ENCODE measurements at places on chromosomes 12 and 14.
A peak's percentile ranks its signal among the peaks of the same experiment; 100 is the strongest.

DNA sequence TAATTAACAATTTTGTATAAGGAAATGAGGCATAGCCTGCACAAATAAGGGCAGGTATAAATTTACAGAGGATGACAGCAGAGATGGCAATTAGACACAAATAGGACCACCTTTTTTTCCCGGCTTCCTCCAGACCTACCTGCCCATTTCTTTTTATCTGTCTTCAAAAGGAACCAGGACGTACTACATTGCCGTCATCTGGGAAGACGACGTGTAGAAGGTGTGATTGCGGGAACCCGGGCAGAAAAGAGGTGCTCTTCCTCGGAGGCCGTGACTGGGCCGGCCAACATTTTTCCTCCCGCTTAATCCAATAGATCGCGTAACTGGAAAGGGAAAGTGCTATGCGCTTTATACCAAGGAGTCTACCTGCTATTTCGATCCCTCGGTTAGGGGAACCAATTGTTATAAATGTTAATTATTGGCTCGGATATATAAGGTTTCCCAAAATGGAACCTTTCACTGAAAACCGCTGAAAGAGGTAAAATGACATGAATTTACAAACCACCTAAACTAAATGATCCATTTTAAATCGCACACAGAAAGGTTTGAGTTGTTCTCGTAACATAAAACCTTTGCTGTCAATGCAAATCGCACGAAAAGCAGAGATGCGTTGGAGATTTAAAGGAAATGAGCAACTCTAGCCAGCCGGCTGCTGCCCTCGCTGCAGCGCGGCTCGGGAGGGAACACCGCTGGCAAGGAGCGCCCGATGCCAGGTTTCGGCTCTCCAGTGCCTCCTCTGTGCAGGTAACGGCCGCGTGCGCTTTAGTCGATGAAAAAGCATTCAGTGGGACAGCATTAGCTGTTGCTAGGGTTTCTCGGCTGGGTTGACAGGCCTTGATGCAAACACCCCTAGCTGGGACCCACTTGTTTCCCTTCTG is 2.8 kb upstream of the SIX1 start:
- peak; percentile 1 for DNase-seq

GRCh38 chr12:43294916-43295315 is 257.1 kb downstream of the ADAMTS20 start:
- DNase-seq = no peak

GRCh38 chr12:84134797-84135366 is 777.7 kb downstream of the SLC6A15 start:
- no peak for DNase-seq

GRCh38 chr14:57139173-57139572 is 129.5 kb downstream of the EXOC5 start:
- DNase-seq = no peak

DNA sequence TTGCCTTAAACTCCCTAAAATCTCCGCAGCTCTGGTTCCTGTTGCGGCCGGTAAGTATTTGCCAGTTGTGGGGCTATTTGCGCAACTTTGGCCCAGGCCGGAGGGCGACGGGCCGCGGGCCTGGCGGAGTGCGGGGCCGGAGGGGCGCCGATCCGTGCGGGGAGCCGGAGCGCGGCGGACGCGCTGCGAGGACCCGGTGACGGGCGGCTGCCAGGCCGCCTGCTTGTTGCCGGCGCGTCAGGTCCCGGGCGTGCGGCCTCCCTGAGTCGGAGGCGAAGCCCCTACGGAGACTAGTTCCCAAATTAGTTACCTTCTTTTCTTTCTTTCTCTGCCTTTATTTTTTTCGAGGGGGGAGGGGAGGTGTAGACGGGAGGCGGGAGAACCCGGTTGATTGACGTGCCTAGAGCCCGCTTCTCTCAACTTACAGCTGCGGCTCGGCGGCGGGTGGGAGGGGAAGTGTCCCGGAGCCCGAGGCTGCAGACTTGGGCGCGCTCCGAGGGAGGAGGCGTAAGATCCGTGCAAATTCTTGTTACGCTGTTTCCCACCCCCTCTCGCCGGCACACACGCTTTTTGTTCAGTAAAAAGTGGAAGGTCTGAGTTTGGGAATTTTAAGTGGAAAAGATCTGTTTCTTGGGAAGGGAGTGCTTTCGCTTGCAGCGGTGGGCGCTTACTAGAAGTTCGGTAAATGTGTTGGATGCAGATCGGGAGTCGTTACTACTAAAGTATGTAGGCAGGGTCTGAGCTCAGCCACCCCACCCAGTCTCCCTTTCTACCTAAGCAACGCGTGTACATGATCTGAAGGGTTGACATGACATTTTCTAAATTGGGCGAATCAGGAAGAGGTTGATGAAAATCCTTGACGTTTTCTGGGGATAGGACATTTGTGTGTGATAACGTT is 576 bp downstream of the ZBTB1 start:
- DNase-seq = peak; percentile 76

- DNase-seq = no peak
Observed at GRCh38 chr12:32558903-32559302, 120.2 kb upstream of the DNM1L start.

DNA sequence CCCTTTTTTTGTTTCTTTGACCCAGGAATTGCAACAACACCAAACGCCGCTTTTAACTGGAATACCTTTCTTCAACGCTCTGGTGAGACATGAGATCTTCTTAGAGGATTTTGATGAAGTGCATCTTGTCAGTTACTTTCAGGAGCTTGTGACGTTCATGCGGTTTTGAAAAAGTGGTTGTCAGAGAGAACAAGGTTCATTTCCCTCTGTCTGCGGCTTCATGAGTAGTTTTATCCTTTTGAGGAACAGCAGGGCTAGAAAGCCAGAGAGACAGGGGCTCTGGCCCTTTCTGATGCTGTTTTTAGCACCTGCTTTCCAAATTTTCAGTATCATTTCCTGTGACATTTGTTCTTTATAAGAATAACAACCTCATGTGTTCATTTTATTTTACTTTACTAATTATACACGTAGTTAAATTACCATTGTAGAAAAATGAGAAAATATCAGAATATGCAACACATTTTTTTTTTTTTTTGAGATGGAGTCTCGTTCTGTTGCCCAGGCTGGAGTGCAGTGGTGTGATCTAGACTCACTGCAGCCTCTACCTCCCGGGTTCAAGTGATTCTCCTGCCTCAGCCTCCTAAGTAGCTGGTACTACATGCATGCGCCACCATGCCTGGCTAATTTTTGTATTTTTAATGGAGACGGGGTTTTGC is 61.8 kb downstream of the GLT1D1 start:
- DNase-seq = no peak

DNA sequence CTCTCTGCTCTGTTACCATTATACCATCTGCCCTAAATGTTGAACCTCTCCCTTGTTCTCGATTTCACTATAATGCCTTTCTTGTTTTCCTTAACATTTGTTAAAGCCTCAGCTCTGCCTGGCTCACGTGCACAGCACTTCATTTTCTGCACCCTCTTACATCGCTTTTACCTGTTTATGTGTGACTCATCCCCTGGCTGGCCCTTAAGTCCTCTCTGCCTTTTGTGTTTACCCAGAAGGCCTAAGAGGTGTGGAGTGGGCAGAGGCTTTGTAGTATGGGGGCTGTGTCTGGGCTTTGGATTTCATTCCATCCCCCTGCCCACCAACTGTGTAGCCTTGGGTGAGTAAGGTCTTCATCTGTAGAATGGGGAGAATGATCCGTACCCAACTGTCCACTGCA is 36.5 kb downstream of the UBE3B start:
- no peak for DNase-seq

GRCh38 chr12:11130999-11131398 is 3.4 kb downstream of the TAS2R30 start:
- DNase-seq = no peak
